ENCODE measurements at places on chromosomes 2 and 18.

DNA sequence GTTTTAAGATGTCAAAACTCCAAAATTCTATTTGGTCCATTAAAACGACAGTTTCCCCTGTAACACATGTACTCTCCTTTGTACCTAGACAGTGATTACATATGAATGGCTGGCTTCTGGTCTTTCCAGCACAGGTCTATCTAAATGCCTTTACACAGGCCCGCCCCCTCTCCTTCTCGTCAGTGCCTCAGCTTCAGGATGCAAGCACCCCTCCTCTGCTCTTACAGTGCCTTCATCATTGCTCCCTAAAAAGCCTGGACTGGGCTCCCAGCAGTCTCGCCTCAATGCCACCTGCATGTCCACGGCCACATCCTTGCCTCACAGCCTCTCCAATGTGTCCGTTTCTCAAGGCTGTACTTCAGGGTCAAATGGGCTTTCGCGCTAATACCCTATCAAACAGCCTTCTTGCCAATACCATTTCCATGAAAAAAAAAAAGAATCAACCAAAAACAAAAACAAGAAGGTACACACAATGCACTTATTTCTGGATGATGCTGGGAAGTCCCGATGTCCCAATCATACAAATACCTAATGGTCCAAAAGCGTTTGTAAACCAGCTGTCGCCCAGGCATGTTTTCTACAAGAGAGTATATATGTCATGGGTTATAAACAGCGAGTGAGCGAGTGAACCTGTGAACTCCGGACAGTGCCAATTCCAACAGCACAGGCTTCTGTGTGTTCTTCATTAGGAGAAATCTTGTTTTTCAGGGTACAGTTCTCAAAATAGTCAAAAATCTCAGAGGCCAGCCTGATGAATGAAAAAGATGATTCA lies 77.2 kb downstream of the EIPR1 start:
- no peak for DNase-seq

DNA sequence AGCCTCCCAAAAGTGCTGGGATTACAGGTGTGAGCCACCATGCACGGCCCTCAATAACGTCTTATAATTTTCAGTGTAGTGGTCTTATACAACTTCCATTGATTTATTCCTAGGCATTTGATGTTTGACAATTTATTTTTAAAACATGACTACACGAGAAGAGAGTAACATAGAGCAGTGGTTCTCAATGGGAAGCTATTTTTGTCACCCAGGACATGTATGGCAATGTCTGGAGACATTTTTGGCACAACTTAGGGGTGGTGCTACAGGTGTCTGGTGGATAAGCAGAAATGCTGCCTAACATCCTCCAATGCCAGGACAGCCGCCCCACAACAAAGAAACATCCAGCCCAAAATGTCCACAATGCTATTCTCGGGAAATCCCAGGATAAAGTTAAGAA lies 12.7 kb upstream of the ANXA4 start:
- DNase-seq = no peak

- no peak for DNase-seq
Measured at GRCh38 chr18:66599190-66599589, 4.7 kb downstream of the CDH19 start.

GRCh38 chr18:58612315-58613055 lies 16.4 kb downstream of the ALPK2 start:
- DNase-seq = no peak

- DNase-seq = no peak
Measured at GRCh38 chr18:1052301-1052700, 147.6 kb downstream of the ADCYAP1 start.

GRCh38 chr2:234491897-234492296 lies 5.0 kb downstream of the ARL4C start:
- no peak for DNase-seq

- DNase-seq = no peak
Measured at GRCh38 chr2:69961496-69961895, at the start of gene ASPRV1. ASPRV1 (minus strand) TSS chr2:69961631; CDS start chr2:69961436, 195 bp downstream.

- DNase-seq = no peak
Measured at GRCh38 chr2:81835321-81836000, 1530.9 kb upstream of the LRRTM1 start.

- DNase-seq = no peak
Measured at GRCh38 chr2:85861650-85862049, 27.1 kb downstream of the ST3GAL5 start.

DNA sequence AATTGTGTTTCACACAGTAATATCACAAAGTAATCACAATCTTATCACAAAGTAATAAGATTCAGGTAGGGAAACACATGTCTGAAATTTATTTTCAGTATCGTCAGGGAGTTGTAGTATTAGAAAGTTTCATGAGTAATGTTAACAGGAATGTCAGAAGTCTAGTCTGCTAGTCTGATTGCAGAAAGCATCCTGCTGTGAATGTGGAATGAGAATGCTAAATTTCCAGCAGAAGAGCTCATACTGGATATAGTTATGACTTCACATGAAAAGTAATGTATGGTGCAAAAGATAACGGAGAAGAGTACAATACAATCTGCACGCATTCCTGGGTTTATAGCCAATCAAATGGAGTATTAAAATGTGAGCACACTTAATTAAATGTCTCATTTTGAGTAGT lies 494.7 kb upstream of the SETBP1 start:
- no peak for DNase-seq

DNA sequence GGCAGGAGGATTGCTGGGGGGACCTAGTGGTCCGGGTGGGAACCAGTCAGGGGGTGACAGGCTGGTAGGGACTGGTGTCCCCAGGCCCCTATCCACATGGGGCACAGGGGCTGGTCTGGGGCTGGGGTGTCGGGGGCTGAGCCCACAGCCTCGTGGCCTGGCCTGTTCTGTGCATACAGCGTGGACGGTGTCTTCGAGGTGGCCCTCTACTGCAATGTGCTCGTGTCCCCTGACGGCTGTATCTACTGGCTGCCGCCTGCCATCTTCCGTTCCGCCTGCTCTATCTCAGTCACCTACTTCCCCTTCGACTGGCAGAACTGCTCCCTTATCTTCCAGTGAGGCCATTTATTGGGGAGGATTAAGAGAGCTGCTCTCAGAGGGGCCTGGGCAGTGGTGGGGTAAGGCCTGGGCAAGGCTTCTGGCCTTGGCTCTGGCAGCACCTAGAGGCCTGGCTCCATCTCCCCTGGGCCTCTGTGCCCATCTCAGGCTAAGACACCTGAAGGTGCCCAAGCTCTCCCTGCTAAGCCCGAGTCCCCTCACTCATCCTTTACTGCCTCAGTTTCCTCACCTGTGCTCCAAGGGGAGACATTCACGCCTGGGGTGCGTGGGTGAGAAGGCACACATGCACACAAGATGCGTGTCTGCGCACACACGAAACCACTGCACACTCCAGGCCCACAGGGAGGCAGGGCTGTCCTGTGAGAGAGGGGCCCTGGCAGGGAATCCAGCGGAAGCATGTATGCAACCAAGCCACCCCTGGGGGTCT lies 1.9 kb downstream of the CHRNG start:
- DNase-seq = no peak

DNA sequence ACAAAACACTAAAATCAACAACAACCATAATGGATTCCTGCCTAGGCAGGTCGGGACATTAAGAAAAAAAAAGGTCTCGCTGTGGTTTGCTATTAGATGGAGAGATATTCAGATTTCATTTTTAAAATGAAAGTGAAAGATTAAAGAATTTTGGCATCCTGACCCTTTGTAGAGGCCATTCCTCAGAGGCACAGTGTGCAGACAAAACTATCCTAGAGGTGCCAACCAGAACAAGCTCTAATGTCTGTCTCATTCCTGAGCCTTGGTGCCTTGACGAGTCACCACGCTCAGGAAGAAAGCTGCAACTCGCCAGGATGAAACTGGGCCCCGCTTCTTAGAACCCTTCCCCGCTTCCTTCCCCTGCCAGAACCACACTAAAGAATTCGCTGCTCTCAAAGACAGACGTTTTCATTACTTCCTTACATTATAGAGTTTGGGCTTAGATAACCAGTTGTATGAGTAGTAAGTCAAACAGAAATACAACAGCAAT lies 156.0 kb downstream of the TGIF1 start:
- DNase-seq = no peak

- no peak for DNase-seq
Measured at GRCh38 chr2:28661589-28662001, 90.0 kb upstream of the PPP1CB start.

DNA sequence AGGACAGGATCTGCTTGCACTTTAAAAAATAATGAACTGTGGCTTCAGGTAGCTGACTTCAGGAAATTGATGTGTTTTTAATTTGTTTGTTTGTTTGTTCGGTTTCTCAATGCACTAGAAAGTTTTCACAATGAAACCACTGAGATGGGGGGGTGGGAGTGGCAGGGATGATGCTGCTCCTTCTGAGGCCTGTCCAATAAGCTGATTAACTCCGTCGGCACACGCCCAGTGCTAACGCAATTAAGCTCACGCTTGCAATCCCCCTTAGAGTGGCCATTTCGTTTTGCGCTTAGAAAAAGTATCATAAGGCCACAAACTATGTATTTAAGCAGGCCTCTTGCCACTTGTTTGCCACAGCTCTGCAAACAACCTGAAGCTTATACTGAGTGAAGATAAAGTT lies 12.5 kb upstream of the GPR39 start:
- DNase-seq = no peak

DNA sequence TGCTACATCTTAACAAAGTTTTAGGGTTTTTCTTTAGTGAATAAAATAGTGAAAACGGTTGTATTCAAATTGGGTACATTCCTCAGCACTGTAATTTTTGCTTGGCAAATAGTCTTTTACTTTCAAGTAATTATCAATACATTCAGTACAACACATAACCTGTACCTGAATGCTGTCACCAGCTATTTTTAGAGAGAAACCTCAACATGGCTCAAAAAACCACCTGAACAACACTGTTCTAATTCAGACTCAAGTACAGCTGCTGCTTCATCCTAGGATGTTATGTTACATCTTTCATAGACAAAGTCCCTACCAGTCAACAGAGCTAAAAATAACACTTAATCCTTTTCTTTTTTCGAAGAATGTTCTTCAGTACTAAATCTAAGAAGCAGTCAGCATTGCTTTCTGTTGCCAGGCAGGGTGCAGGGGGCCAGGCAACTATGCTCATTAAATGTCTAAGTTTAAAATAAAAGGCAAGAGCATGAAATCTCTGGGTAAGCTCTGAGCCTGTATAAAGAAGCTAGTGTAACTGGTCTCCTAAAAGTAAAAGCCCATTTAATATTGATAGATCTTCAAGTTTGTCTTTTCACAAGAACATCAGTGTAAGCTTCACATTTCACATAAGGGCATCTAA lies 20.5 kb downstream of the PDIA6 start:
- DNase-seq = no peak

DNA sequence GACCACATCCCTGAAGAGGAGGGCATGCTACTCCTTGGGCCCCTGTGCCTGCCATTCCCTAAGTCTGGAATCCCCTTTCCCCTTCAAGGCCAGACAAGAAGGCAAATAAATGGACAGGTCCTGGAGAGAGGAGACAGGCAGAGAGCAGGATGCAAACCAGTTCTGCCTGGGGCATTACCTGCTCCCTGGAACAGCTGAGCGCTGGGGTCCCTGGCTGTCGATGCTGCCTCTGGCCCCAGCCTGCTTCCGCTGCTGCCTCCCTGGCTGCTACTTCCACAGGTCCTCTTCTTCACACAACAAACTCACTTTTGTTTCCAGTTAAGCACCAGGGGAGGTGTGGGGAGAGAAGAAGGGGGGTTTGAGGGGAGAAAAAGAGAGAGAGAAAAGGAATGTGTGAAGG lies 53.1 kb downstream of the SLC4A5 start:
- DNase-seq = no peak

DNA sequence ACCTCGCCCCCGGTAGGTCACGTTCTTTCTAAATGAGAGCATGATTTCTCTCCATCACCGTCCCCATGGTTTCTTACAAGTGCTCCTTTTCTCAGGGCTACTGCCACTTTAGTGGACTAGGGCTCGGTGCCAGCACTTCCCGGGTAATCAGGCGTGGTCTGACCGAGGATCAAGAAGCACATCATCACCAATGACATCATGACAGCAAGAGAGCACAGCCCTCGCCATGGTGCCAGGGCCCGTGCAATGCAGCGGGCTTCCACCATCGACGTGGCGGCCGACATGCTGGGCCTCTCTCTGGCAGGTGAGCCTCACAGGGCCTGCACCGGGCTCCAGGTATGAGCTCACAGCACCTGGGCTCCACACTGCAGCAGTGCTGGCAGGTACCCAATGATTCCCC lies 75.2 kb downstream of the INPP4A start:
- DNase-seq = no peak

DNA sequence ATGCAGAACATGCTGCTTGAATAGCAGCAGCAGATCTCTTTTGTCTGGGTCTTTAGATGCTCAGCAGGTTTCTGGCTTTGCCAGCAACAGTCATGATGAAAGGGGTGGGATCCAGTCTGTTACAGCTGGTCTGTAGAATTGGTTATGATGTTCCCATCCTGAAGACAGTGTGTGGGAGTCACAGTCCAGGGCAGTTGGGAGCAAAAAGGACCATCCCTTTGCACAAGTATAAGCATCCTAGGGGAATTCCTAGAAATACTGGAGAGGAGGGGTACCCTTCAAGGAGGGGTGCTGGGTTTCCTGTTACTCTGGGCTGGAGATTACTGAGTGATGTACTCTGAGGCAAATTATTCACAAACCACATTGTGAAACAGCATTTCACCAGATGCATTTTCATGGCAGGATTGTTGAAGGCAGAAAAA lies 119.9 kb upstream of the RND3 start:
- no peak for DNase-seq

DNA sequence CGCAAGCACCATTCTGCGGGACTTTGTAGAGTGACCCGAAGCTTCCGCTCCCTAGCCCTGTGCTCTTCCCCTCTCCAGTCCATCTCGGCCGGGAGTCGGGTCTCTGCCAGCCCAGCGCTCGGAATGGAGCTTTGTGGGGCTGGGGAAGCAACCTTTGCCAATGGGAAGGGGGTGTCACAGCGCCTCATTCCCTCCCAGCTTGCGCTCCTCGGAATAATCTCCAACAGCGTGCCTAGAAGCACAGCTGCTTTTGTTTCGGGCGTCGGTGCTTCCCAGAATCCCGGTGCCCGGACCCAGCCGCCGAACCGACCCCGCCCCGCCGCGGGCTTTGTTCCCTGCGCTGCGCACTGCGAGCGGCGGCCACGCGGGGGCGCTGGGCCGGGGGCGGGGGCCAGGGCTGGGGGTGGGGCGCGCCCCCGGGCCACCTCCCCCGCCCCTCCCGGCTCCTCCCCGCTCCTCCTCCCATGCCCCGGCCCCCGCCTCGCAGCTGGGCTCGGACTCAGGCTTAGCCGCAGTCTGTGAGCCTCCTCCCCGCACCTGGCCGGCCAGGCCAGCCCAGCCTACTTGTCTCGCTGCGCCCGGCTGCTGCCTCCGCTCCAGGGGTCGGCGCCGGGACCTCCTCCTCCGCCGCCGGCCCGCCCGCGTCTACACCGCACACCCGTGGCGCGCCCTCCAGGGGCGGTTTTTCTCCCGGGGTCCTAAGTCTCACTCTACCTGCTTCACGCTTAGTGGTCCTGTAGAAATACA lies 77.7 kb upstream of the SMAD2 start:
- DNase-seq = no peak

GRCh38 chr2:138440759-138441158 lies 60.8 kb upstream of the SPOPL start:
- no peak for DNase-seq

GRCh38 chr2:221166292-221166691 lies 405.8 kb downstream of the EPHA4 start:
- no peak for DNase-seq
